ENCODE measurements at places on chromosomes 2 and 18. TPM values are rescaled to one million over a fixed set of nuclear protein-coding genes. Genes with fewer than 3 reads are reported as not detected.
A peak's percentile ranks its signal among the peaks of the same experiment; 100 is the strongest.

The AGXT gene
- not detected for total RNA-seq

The AMER3 gene
- 0.21 TPM for total RNA-seq

The LCT gene
- total RNA-seq: not detected

The SERPINB7 gene
- not detected for total RNA-seq

The ZNF804A gene
- 1.4 TPM for total RNA-seq

The MARCO gene
- 2.1 TPM for total RNA-seq

The FARSB gene
- total RNA-seq: 9.4 TPM

The GKN2 gene
- total RNA-seq: not detected

The NAT8 gene
- not detected for total RNA-seq

The CPO gene
- not detected for total RNA-seq

The CNGA3 gene
- total RNA-seq: not detected

The TEKT4 gene
- total RNA-seq: not detected

The PCARE gene
- total RNA-seq: not detected

The ANKRD30B gene
- not detected for total RNA-seq

The GCG gene
- not detected for total RNA-seq

The SEPTIN10 gene
- 137 TPM for total RNA-seq

The LRRTM4 gene
- not detected for total RNA-seq

The SULT1C4 gene
- total RNA-seq: 33.4 TPM

The PSTPIP2 gene
- 0.59 TPM for total RNA-seq

The SERPINB13 gene
- total RNA-seq: not detected

The GATA6 gene
- total RNA-seq: 50.5 TPM

The ARHGAP25 gene
- total RNA-seq: 3.1 TPM

The IRS1 gene
- total RNA-seq: 46.7 TPM

DNA sequence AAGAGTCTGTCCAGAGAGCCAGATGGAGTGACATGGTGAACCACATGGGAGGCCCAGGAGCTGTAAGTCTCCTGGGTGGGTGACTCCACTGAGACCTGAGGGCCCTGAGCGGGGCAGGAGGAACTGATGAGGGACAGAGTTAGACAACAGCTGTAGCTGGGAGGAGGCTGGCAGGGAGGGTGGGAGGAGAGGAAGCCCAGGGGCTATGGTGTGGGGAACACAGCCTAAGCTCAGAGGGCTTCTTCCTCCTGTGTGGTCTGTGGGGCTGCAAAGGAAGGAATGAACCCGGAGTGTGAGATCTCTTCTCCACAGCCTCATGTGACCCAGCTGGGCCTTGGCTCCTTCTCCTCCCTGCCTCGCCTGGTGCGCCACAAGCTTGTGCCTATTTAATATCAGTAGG is 395.6 kb upstream of the HS6ST1 start:
- DNase-seq: no peak

DNA sequence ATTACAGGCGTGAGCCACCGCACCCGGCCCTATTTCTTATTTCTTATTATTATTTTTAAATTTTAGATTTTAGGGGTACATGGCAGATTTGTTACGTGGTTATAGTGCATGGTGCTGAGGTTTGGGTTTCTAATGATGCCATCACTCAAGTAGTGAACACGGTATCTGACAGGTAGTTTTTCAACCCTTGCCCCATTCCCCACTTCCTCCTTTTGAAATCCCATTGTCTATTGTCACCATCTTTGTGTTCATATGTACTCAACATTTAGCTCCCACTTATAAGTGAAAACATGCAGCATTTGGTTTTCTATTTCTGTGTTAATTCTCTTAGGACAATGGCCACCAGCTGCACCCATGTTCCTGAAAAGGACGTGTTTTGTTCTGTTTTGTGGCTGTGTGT is 39.5 kb downstream of the TGIF1 start:
- DNase-seq: no peak

DNA sequence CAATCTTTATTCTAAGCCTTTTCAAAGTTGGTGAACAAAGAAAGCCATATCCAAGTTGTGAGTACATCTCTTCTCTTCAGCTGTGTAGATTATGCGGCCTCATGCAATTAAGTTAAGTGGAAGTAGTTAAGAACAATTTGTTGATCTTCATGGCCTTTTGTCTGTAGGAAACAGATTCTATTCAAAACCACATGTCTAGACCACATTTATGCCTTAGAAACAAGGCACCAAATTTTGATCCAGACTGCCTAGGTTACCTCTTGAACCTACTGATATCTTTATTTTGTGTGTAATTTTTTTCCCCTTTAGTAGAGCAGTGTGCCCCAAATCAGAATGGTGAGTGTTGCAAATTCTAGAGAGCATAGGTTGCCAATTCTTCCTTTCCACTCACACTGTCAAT is 101.6 kb upstream of the CERS6 start:
- no peak for DNase-seq

- DNase-seq: no peak
Measured at GRCh38 chr2:121390082-121390692, 105.2 kb upstream of the TFCP2L1 start.

- DNase-seq: no peak
Measured at GRCh38 chr2:24176326-24176725, 1.5 kb downstream of the FAM228A start.

DNA sequence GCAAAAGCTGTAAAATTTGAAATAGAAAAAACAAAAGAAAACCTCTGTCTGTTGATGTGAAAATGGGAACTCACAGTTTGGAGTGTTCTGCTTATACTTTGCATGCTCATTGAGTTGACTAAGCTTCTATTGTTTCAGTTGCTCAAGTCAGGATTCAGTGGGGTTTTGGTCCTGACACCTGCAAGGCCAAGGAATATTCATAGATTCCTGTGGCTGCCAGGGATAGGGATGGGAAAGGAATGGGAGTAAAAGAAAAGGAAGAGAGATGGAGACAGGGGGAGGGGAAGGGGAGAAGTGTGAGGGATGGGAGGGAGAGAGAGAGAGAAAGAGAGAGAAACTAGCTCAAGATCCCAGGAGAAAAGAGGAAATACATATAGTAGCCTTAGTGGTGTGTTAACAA is 1.3 kb downstream of the CPS1 start:
- DNase-seq: no peak

DNA sequence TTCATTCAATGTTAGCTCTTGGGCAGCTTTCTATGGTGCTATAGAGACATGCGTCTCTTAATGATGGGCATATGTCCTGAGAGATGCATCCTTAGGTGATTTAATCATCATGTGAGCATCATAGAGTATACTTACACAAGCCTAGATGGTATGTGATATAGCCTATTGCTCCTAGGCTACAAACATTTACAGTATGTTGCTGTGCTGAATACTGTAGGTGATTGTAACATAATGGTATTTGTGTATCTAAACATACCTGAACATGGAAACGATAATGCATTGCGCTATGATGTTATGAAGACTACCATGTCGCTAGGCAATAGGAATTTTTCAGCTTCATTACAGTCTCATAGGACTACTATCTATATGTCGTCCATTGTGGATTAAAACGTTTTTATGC is 89.4 kb downstream of the ARHGAP15 start:
- DNase-seq: no peak

DNA sequence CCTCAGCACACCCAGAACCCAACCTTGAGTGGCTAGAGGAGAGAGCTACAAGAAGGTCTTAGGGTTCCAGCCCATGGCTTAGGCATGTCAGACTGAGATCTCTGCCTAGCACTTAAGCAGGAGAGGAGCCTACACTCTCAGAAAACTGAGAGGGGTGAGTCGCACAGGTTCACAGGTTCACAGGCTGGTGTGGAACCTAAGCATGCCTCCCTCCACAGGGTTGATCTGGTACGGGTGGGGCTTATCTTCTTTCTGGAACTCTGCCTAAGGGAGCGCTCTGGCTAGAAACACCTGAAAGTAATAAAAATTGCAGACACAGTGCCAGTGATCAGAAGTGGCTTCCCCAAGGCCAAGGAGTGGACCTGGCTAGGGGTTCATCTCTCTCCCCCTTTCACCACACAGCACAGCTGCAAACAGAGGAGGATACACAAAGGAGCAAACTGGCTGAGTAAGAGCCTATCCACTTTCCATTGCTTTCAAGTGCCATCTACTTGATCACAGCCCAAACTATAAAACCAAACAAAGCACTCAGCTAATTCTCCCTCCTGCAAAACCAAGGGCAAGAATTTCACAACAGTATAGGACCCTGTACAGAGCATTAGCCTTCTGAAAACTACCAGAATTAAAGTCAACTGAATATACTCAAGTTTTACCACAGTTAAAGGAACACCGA is 481.9 kb upstream of the SETBP1 start:
- DNase-seq: no peak

DNA sequence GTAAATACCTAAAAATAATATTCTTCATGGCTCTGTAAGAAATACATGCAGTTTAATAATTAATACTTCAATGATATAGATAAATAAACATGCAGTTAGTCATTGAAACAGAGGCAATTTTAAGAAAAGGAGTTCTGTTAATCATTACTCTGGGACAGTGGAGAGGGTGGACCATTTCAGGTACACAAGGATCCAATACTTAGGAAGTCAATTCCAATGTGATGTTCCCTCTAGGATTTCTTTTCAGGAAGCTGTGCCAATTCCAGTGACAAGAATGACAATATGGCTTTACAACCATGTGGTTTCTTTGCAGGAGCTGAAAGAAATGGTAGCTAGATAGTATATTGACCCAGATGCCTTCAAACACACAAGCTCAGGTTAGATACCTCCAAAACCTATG is 175.8 kb upstream of the NETO1 start:
- DNase-seq: no peak

- DNase-seq: no peak
Measured at GRCh38 chr2:78978340-78978739, 47.2 kb upstream of the REG3G start.

GRCh38 chr2:204272089-204272488 is 273.2 kb upstream of the PARD3B start:
- DNase-seq: no peak

- DNase-seq: no peak
Measured at GRCh38 chr18:36127836-36128529, 1.2 kb downstream of the SLC39A6 start.

DNA sequence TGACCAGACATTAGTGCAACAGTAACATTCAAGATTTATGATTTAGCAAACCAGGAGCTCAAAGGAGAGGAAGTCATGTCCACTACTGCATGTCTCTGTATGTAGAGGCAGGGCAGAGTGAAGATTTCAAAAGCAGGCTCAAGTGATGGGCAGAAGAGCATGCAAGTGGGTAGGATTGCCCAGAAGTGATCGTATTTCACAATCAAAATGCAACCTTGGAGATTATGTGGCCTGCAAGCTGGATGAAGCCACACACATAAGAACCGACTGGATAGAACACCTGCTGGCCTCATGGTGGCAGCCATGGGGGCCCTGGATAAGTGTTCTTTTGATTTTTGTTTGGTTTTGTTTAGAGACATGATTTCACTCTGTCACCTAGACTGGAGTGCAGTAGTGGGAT is 286.8 kb upstream of the RAB12 start:
- DNase-seq: no peak

DNA sequence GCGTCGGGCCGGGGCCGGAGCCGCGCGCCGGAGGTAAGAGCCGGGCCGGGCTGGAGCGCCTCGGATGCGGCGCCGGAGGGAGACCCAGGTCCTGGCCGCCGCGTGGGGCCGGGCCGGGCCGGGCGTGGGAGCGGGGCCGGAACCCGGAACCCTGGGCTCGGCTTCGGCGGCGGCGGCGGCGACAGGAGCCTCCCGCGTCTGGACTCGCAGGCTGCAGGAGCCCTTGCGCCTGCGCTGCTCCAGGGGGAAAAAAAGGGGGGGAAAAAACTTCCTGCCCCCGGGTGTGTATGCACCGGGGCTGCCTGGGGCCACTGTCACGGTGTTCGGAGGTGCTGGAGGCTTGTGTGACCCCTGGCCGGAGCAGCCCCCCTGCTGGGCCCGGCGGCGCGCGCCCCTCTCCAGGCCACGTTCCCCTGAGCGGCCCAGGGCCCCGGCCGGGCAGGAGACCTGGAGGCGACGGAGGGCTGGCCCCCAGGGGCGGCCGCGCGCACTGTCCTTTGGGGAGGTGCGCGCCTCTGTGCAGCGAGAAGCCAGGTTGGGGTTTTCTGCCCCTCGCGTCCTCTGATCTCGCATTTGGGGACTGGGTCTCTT is 864 bp downstream of the KLHL29 start:
- DNase-seq: peak; percentile 28

GRCh38 chr2:174485788-174486562 is 854 bp downstream of the GPR155 start:
- DNase-seq: no peak

GRCh38 chr2:61356261-61356957 is 114.5 kb downstream of the USP34 start:
- no peak for DNase-seq

GRCh38 chr2:189681203-189681602 is 6.7 kb downstream of the ANKAR start:
- no peak for DNase-seq

DNA sequence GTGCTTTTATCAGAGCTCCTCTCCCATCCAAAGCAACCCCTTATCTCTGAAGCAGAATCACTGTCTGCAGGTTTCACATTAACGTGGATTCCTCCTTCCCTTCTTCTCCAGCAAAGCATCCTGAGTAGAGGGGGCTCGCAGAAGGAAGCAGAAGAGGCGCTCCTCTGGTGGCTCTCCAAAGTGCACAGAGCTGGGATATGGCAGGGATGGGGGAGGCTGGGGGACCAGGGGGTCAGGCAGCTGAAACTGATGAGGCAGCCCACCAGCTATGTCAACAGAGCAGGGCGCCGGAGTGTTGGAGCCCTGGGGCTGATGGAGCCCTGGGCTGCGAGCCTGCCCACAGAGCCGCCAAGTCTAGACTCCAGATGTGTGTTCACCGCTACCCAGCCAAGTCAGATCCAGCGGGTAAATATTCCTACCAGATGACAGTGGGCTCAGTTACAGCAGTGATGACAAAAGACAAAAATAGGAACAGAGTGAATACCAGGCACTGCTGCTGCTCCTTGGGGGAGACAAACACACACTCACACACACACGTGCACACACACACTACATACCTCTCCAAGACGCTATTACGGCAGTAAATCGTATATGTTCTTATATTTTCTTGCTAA is 678.3 kb upstream of the ID2 start:
- DNase-seq: peak; percentile 60

DNA sequence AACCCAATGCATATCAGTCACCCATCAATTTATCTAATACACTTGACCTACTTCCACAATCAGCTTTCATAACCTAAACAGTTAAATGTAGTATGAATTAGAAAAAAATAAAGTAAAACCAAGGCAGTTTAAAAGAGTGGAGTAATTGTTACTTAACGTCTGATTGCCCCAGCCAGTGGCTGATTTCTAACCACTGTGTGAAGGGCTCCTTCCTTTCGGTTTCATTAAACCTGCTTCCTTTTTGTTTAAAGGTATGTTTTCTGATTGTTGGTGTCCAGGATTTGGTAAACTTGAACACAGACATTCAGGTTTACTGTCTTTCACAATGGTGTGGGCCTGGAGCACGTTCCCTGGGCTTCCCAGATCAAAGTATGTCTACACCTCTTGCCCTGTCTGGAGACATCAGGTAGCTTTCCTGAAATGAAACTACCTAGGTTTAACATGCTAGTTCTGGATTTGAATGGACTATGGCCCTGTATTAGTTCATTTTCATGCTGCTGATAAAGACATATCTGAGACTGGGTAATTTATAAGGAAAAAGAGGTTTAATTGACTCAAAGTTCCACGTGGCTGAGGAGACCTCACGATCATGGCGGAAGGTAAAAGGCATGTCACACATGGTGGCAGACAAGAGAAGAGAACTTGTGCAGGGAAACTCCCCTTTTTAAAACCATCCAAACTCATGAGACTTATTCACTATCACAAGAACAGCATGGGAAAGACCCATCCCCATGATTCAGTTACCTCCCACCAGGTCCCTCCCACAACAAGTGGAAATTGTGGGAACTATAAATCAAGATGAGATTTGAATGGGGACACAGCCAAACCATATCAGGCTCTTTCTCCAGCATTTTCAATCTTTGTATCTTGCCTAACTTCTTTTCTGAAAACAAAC is 605.2 kb upstream of the ID2 start:
- DNase-seq: no peak
